ENCODE measurements at places on chromosomes 16 and 17.

DNA sequence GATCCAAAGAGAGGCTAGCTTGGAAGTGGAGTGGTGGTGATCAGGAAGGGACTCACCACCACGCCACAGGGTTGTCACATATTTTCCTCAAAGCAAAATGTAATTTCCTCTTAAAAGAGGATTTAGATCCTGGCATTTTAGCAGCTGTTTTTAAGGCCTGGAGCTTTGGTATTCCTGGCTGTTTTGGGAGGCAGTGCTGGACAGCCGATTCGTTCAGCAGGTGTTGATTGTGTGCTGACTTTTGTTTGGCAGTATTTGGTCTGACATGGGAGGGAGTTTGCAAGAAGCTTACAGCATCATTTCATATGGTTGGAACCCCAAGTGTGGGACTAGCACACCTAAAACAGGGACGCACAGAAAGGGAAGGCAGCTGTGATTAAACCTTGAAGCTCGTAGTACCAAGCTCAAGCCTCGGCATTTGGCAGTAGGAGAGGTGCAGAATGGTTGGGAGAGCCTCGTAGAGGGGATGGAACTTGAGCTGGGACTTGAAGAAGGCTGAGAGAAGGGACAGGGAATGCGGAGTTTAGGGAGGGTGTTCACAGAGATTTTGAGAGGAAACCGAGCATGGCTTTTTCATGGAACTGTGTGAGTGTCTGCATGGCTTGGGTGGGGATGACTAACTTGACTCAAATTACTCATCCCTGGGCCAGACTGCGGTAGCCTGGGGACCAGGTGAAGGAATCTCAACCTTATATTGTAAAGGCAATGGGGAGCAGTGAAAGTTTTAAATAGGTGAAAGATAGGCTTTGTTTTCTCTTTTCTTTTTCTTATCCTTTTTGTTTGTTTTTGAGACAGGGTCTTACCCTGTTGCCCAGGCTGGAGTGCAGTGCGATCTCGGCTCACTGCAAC lies 52.3 kb downstream of the RPTOR start:
- no peak for DNase-seq

DNA sequence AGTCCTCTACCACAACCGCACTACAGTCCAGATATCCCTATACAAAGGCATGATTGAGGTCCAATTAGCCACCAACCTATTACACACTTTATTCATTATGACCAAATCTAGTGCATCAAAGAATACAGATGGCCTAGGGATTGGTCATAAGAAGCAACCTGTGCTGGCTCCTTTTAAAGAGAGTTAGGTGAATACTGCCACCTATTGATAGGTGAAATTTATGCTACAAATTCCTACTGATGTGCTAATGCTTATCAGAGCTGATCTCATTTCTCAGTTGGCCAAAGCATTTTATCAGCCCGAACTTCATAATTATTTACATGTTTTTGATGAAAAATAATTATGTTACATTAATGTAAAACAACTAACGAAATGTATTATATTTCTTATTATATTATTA lies 166.3 kb downstream of the ANKFN1 start:
- peak; percentile 7 for DNase-seq

DNA sequence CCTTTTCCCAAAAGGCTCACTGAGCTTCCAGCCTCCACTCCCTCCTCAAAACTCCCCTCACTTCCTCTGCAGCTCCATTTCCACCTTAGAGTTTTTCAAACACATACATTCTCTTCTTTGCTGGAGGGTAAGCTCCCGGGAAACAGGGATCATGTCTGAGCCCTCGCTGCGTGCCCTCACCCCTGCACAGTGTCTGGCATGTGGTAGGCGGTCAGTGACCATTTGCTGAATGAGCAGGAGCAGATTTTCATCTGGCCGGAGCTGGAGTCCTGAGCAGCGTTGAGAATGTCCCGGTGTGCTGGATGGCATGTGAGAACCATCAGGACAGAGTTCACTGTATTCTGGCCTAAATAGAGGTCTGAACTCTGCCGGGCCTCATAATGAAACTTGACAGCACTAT lies 274.5 kb downstream of the GRIN2A start:
- no peak for DNase-seq

GRCh38 chr17:28763804-28764266 lies 20.0 kb downstream of the TRAF4 start:
- DNase-seq = no peak

- DNase-seq = no peak
Measured at GRCh38 chr17:76757256-76757655, 19.3 kb downstream of the MFSD11 start.

- no peak for DNase-seq
Measured at GRCh38 chr17:48093341-48094045, 7.8 kb downstream of the CBX1 start.

DNA sequence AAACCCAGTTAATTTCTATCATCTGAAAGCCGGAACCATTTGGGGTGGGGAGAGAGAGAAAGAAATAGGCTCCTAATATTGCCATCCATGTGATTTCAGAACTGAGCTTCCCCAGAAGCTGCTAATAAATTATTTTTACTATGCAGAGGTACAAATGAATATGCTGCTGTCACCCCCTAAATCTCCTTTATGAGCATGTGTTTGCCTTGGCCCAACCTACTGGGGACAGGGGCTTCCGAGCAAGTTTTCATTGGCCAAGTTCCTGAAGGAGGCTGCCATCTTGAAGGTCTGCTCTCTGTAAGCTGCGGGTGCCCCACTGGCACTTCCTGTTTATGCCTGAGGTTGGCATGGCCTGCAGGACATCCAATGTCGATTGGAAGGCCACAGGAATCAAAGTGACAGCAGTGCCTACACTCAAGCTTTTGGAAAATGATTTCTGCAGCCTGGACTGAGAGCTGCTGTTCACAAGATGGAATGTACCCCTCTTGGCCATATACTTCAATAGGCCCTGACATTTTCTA lies 194.7 kb downstream of the XYLT1 start:
- DNase-seq = no peak

All from kidney epithelial cell (primary cell).